ENCODE measurements at places on chromosomes 3 and 15.

DNA sequence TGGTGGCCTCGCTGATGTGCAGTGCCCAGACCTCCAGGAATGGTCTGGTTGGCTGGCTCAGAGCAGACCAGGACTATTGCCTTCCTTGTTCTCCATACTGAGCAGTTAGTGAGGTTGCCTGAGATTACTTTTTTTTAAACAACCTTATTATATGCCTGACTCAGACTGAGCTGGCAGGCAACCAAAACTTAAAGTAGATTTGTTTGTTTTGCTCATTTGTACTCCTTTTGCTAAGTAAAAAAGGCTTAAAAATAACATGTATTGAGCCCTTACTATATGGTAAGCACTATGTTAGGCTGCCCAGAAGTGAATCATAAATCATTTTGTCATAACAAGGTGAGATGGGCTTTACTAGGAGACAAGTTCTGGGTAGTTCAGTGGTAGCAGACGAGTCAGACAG is 92.4 kb downstream of the GHSR start:
- no peak for DNase-seq

DNA sequence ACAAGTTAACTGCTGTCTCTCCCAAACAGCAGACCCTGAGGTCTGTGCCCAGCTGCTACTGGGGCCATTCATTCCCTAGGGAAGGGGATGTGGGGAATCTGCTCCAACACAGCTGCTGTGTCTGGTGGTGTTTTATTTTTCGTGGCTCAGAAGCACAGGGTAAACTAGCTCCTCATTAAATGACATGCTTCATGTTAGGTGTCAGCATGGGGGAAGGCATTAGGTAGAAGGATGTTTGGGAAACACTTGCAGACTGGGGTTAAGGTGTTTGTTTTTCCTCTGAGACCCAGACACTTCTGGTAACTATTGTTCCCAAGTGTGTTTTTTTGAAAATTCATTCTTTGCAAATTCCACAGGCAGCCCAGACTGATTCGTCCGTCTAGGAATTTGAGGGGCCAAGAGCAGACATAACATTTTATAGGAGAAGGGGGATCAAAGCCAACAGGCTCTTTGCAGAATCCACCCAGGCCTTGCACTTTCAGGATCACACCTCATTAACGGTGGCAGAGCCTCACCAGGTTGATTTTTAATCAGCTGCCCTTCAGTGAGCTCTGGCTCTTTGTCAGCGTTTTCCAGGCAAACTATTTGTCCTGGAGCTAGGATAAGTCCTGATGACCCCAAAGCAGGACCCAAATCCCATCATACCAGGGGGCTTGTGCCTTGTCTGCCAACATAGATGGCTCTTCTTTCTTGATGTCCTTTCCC is 65.4 kb upstream of the ITGA11 start:
- DNase-seq, result no peak

DNA sequence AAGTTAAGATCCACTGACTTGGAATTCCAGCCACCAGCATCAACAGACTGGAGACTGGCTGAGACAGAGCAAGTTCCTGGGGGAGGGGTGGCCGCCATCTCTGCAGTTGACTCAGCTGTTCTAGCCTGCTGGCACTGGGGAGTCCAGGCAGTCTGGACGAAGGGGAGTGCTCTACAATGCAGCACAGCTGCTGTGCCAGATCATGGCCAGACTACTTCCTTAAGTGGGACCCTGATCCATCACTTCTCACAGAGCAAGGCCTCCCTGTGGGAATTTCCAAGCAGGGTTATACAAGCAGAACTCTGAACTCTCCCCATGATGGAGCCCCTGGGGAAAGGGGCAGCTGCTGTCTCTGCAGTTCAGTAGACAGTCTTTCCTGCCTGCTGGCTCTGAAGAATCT is 35.2 kb downstream of the PYGO1 start:
- DNase-seq, result no peak

GRCh38 chr15:60536314-60536713 is 57.4 kb upstream of the ICE2 start:
- DNase-seq, result no peak

DNA sequence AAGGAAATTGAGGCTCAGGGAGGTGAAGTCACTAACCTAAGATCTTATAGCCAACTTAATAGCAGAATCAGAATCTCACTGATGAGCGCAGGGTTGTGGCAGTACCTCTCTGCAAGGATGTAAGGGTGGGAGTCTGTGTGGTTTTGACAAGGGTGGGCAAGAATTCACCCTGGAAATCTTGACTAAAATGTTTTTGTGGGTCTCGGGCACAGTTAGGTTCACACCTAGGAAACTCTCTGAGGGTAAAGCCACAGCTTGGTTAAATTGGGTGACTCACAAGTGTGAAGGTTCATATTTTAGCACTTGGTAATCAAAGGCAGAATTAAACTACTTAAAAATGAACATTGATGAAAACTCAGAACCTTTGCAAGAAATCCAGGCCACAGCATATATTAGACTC is 178.2 kb upstream of the EOMES start:
- no peak for DNase-seq

DNA sequence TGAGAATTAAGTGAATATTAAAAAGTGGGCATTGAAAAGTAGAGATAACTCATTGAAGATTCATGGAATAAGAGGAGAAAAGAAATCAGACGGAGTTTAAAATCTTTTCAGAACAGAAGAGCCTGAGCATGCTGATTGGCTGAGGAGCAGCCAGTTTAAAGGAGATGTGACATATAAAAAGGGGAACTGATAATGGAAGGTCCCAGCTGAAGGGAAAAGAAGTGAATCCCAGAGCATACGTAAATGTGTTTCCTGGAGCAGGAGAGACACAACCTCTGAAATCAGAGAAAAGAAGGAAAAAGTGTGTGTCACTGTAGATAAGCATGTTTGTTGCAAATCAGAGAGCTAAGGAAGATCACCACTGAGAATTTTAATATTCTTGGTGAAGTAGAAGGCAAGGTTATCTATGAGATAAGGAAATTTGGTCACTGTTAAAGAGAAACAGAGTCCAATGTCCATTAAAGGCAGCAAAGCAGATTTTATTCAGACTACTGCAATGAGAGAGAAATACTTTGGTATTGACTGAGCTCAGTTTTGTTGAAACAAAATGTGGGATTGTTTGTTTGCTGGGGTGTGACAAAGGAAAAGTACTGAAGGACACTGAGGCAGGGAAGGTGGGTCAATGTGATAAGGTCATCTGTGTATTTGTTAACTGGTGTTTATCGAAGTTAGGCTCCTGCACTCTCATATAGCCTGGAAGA is 84.6 kb upstream of the WDR72 start:
- DNase-seq, result no peak

GRCh38 chr3:196197524-196197923 is 13.7 kb downstream of the ZDHHC19 start:
- DNase-seq, result no peak

- no peak for DNase-seq
These were observed 655.4 kb upstream of the GBE1 start for GRCh38 chr3:82416830-82417229.

GRCh38 chr3:13025090-13025489 is 48.1 kb downstream of the IQSEC1 start:
- no peak for DNase-seq

DNA sequence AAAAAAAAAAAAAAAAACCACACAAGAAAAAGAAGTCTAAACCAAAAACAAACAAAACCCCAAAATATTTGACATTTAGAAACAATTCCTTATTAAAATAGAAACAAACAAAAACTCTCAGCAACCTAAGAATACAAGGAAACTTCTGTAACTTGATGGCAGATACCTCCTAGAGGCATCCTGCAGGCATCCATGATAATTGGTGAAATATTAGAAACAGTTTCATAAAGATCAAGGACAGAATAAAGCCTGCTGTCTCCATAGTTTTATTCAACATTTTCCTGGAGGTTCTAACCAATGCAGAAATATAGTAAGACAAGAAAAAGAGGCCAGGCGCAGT is 63.0 kb upstream of the TRPM1 start:
- DNase-seq, result no peak

DNA sequence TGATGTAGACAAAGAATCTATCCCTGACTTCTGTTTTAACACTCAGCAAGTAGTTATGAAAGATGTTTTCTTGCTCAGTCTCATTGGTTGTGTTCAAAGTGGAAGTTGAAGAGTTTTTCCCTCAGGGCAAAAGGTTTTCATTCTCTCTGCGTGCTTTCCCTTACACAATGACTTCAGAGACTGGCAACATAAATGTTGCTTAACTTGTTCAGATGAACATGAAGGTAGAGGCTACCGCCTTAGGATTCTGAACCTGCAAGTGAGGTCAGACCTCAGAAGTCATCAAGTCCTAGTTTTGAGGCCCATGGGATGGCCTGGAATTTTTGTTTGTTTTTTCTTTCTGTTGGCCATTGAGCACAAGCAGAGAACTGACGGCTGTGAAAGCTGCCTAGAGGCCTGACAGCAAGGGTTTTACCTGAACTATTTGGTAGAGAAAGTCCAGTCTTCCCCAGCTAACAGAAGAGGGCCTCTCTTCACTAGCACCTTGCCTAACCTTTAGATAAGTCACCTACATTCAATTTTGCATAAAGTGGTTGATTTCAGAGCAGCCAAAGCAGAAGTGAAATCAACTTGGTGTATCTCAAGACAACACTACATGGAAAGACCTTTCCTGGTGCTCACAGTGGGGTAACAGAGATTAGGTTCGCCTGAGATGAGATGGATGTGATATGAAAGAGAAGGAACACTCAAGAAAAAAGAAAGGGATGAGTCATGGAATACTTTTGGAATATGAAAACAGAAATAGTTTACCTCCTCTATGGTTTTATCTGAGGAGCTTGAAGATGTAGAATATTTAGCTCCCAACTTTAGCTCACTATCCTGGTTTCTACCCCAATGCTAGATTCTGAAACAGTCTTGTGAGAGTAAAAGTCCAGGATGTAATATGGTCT is 53.6 kb upstream of the AP4E1 start:
- no peak for DNase-seq

GRCh38 chr3:65706776-65707568 is 331.7 kb downstream of the MAGI1 start:
- DNase-seq, result no peak

- DNase-seq, result no peak
These were observed 39.6 kb downstream of the SSUH2 start for GRCh38 chr3:8604988-8605387.

DNA sequence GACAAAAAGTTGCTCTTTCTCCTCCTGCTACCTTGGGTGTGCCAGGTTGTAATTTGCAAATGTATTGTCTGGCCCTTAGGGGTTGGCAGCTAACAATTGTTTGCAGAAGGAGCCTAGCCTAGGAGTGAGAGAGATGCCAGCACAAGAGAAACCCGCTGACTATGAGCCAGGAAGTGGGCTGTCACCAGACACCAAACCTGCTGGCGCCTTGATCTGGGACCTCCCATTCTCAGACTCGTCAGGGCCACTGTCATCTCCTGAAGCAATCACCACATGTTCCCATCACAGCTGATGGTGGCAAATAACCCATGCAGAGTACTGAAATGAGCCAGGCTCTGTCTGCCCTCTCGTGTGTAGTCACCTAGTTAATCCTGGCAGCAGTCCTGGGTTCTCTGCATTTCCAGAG is 406.4 kb upstream of the NPAP1 start:
- no peak for DNase-seq

DNA sequence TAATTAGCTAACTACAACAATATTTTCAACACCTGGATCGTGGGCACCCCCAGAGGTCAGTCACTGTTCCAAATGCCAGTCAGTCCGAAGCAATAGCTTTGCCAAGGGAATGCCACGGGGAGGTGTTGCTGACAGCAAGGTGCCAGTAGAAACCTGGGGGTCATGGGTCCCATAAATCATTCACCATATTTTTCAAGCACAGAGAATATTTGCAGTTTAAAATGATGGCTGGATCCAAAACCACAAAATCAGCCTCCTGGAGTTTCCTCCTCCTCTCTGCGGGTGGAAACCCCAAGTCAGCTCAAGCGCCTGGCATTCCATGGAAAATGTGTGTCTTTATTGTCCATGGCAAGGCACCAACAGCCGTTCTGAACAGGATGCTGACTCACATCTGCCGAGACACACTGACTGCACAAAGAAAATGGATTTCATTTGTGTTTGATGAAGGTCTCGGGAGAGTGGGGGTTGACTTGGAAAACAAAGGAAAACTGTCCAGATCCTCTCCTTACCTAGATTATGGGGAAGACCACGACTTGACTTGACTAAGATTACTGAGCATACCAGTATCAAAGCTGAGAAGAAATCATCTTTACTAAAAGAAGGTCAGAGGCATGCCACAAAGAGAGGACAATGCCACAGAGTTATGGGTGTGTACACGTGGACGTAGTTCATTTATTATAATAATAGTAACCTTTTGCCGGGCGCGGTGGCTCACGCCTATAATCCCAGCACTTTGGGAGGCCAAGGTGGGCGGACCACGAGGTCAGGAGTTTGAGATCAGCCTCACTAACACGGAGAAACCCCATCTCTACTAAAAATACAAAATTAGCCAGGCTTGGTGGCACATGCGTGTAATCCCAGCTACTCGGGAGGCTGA is 26.4 kb downstream of the ANXA2 start:
- DNase-seq, result peak; percentile 96

- DNase-seq, result no peak
These were observed 74.1 kb upstream of the RAP2B start for GRCh38 chr3:153087595-153088566.

DNA sequence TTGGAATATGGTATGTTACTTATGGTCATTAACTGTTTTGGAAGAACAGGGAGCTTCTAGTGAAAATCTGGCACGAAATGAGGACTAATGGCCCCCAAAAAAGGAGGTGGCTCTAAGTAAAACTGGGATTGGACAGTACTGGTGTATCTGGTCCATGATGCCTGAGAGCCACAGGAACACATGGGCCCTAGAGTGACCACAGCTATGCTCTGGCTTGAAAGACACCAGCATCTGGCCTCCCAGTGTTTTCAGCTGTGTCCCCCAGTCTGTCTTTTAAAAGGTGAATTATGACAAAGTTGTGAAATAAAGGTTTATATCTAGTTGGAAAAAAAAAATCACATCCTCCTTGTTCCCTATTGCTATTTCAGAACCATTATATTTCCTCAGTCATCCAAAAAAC is 64.5 kb downstream of the GSK3B start:
- DNase-seq, result no peak

DNA sequence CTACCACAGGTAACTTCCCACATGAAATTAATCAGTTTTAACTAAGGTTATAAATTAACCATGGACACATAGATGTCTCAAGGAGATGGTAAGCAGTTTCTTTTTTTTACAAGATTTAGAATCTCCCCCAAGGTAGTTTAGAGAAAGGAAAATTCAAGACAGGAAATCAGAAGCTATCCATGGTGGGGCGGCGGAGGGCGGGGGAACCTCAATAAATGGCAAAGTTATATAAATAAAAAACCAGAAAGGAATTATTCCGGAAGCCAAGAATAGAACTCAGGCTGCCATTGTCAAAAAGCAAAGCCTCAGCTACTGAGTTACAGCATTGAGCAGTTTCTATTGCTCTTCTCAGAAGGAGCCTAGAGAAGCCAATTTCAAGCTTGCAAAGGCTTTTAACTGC is 172.1 kb upstream of the SMAD3 start:
- DNase-seq, result no peak

- DNase-seq, result no peak
These were observed 75.9 kb upstream of the ALDH1L1 start for GRCh38 chr3:126256251-126256650.

DNA sequence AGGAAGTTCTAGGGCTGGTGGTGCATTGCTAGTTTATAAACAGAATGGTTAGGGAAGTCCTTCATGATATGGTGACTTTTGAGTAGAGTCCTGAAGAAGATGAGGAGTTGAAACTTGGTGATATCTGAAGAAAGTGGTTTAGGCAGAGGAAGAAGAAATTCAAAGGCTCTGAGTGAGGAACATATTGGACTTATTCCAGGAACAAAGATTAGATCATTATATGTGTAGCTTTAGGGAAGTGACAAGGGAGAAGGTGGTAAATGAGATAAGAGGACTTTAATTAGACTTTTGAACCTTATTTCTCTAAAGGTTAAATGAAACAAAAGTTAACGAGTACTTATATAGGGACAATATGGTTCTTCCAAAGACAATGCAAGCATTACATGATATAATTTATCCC is 286.7 kb downstream of the DOCK3 start:
- no peak for DNase-seq
